GM12864 (cell line): ENCODE measurements at places on chromosomes 1 and 21.

DNA sequence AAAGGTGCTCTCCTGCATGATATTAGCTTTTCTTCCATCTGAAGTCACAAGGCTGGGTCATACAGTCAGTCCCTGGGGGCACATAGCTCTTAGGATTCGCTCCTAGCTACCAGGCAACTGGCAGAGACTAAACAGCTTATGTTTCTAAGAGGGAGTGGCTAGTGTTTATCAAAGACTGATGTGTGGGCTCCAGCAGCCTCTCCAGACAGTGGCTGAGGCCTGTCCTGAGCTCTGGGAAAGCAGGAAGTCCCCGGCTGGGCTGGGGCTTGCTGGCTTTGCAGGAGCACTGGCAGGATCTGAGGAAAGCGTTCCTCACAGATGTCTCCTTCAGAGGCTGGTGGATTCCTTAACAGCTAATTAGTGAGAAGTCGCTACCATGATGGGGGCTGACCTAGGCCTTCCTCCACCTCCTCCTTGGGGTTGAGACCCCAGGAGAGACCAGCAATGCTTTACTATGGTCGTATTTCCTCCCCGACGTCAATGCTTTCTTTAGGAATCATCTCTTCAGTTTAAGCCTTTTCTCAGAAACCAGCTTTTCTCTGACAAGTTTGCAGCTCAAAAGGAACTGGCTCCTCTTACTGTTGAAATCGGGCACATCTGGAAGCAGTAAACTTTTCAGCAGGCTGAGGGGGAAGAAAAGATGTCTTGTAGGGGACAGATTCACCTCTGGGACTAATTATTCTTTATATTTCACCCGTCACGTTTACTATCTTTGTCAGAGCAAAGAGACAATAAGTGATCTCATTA is 33.5 kb upstream of the HHAT start:
- no peak for DNase-seq

- DNase-seq: no peak
Measured at GRCh38 chr1:24421502-24421901, 5.9 kb downstream of the NIPAL3 start.

DNA sequence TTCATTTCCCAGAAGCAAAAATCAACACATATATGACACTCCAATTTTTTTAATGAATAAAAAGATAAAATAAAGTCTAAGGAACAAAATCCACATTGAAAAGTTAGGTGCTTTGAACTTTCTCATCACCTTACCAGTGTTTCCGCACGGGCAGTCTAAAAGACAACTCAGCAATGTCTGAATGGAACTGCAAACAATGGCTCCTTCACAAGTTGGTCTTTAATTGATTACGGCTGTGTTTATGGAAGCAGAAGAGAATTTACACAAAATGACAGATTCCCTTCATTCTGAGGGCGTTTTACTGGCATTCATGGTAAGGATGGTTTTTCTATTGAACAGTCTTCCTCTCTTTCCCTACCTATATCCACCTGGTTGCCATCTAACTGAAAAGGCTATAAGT is 65.0 kb upstream of the RNPC3 start:
- DNase-seq: no peak

GRCh38 chr1:90925928-90926869 is 95.6 kb downstream of the ZNF644 start:
- DNase-seq: no peak

GRCh38 chr1:236175642-236176336 is 33.5 kb downstream of the GPR137B start:
- DNase-seq: no peak

- DNase-seq: no peak
Measured at GRCh38 chr1:12012560-12013316, 6.6 kb upstream of the MIIP start.

GRCh38 chr1:228884196-228884595 is 148.9 kb downstream of the RHOU start:
- DNase-seq: no peak

- peak; percentile 68 for DNase-seq
Measured at GRCh38 chr21:17782051-17782450, 37.1 kb downstream of the C21orf91 start.

DNA sequence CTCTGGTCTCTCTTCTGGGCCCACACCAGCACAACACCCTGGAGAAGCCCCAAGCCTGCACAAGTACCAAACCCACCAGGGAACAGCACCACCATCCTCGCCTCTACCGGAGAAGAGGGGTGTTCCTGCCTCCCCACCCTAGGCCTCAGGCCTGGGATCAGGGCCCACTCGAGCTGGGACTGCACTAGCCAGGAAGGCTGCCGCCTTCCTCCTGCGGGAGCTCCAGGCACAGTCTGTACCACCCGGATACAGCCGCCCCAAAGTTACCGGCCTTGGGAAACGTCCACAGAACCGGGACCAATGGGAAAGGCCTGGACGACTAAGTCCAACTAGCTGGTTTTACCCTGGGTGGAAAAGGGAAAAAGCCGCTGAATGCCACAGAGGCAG is 3.4 kb downstream of the TAL1 start:
- DNase-seq: no peak

- no peak for DNase-seq
Measured at GRCh38 chr1:201171063-201172036, 17.1 kb upstream of the TMEM9 start.

- no peak for DNase-seq
Measured at GRCh38 chr1:244231572-244232315, 180.7 kb downstream of the ZBTB18 start.

GRCh38 chr1:66154394-66154793 is 361.7 kb downstream of the PDE4B start:
- DNase-seq: no peak

GRCh38 chr21:35423709-35424108 is 374.6 kb upstream of the RUNX1 start:
- DNase-seq: no peak

GRCh38 chr1:204075139-204075521 is 2.2 kb downstream of the SOX13 start:
- DNase-seq: no peak

GRCh38 chr1:205827623-205828022 is 14.6 kb upstream of the SLC41A1 start:
- DNase-seq: no peak
